ENCODE measurements at places on chromosomes 4 and X.
A peak's percentile ranks its signal among the peaks of the same experiment; 100 is the strongest.

- DNase-seq: peak; percentile 72
Observed at GRCh38 chr4:985123-985830, 1.6 kb upstream of the IDUA start.

- no peak for DNase-seq
Observed at GRCh38 chr4:156800463-156800862, 171.1 kb downstream of the PDGFC start.

- no peak for DNase-seq
Observed at GRCh38 chrX:138856881-138857604, 145.5 kb upstream of the FGF13 start.

DNA sequence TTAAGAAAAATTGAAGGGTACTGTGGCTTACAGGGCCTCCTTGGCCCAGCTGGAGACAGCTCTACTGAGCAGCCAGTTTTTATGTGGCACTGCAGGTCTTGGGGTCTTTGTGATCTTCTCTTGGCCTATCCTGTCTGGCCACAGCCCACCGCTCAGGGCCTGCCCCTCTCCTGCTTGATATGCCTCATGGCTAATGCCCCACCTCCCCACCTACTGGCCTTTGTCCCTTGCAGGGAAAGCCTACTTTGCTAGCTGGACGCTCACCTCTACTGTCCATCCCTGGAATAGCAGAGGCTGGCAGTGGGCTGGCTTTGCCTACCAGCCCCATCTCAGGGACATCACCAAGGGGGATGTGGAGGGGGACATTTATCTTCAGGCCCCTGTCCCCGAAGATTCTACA, 134.1 kb downstream of the PJA1 start:
- DNase-seq: no peak

DNA sequence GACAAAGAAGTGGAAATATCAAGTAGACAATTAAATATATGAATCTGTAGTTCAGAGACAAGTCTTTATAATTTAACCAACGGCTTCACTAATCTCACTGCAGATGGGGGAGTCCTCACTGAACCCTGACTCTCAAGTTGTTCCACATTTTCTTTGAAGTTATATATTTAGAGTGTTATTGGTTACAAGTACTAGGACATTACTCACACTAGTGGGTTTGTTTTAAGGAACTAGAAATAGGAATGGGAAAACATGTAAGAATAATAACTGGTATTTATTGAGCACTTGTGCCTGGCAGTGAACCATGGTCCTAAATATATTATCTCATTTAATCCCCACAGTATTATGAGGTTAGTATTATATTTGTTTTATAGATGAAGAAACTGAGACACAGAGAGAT, 22.0 kb downstream of the MND1 start:
- DNase-seq: no peak

DNA sequence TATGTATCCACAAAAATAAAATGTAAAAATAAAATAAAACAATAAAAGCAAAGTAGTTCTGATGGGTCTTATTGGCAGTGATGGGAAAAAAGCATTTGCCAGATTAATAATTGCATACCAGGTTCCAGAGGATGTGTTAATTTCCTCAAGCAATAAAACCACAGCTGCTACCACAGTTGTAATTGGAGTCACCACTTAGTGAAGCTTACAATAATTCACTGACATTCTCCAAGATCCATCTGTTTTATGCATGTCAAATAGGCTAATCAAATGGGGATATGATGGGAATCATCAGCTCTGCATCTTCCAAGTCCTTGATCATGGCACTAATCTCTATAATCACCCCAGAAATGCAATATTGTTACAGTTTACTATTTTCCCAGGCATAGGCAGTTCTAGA, 123.5 kb upstream of the EMCN start:
- DNase-seq: no peak

DNA sequence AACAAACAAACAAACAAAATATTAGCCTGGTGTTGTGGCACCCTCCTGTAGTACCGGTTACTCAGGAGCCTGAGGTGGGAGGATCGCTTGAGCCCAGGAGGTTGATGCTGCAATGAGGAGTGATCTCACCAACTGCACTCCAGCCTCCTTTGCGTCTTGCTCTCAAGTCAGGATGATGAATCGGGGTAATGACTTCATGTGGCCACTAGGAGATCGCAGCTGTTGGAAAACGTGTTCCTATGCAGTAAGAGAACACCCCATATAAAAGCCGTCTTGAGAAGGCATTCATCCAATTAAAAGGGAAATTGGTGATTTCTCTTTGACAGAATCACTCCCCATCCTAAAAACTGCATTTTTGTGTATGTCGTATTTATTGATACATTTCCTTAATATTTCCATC, 6.9 kb downstream of the CCNB3 start:
- no peak for DNase-seq
